CD4-positive, alpha-beta T cell treated with Interleukin-4 for 4 hours (primary cell): ENCODE measurements at places on chromosomes 3 and 15.
A peak's percentile ranks its signal among the peaks of the same experiment; 100 is the strongest.

DNA sequence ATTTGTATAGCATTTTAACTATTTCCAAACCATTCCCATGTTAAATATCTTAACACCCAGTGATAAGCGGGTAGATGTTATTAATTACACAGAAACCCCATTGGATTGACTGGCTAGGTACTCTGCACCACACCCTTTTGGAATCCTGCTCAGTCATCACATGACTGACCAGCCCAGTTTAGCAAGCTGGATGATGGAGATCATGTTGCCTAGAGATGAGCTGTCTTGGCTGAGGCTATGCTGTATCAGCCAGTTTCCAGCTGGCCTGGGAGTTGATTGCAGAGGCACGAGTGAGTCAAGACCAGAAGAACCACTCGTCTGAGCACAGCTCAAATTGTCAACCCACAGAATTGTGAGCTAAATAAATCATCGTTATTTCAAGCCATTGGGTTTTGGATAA, 124.6 kb downstream of the ZNF621 start:
- no peak for DNase-seq

DNA sequence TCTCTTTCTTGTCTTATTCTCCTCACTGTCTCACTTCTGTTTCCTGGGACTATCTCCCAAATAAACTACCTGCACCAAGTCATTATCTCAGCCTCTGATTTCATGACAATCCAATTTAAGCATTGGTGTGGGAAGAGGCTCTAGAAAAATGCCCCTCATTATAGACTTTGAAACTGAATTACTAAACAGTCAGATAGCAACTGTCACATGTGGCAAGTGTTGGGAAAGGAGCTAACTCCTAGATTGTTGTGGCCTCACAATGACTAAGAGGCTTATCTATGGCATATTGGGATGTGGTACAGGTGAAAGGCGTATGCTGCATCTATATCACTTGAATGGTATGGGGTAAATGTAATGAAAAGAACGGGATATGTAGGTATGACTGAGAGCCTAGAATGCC, 103.5 kb upstream of the CCDC54 start:
- no peak for DNase-seq

DNA sequence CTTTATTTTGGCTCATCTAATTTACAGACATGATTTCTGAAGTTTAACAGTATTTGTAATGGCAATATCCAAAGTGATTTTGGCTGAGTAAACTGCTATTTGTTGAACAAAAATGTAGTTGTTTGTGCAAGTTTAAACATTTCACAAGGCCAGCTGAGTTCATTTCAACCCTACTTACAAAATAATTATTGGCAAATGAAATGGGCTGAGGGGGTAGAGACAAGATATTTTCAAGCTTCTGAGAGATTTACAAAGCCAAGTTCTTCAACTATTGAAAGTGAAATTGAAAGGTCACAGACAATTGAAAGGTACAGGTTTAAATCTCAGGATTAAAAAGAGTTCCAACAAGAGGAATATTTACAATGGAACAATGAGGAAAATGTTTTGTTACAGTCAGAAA, 77.1 kb downstream of the DUT start:
- no peak for DNase-seq

DNA sequence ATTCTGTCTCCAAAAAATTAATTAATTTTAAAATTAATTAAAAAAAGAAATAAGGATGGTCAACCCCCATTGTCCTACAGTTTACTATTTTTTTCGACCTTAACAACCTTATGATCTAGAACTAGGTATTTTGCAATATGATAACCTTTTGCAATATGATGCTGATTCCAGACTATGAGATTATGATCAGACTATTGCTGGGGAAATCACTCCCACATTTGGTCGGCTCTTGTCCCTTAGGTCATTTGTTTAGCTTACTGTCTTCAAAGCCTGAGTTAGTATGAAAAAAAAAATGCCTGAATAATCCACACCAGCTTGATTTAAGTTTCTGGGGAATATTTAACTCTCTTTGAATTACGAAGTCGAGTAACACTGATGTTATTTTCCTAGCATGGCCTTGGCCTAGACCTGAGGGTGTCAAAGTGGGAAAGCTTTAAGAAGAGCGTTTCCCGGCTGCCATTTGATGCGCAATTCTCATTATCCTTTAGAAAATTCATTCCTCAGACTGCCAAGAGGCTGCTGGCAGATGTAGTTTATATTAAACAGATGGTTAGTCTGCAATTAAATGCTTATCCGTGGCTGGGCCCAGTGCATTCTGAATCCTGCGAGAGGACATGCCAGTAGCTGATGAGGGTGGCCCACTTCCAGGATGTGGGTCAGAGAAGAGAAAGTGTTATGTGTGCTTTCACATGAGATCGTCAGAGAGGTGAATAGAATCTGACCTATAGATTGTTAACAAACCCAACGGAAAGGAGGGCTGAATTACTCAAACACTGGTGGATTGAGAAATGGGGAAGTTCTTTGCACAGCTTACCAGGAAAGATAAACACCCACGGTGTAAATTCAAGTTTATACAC, 496.0 kb upstream of the THBS1 start:
- DNase-seq: no peak

- DNase-seq: no peak
Observed at GRCh38 chr15:58515807-58516206, 84.0 kb downstream of the LIPC start.

- no peak for DNase-seq
Observed at GRCh38 chr15:71228403-71228802, 113.1 kb downstream of the THSD4 start.

DNA sequence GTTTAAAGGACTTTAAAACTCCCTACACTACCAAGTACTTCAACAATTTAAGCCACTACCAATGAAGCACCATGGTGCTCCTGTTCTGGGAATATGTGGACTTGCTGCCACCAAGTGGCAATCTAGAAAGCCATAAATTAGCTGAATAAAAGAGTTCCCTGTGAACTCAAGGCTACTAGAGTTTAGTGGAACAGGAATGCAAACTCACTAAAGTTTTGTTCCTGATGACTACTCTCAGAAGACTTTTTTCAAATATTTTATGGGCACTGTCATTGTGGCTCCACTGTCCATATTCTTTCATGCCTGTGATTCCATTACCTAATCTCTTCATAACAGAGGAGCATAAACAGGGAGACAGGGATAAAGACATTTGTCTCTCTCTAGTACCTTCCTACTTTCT, 63.9 kb downstream of the TMCC1 start:
- peak; percentile 42 for DNase-seq

DNA sequence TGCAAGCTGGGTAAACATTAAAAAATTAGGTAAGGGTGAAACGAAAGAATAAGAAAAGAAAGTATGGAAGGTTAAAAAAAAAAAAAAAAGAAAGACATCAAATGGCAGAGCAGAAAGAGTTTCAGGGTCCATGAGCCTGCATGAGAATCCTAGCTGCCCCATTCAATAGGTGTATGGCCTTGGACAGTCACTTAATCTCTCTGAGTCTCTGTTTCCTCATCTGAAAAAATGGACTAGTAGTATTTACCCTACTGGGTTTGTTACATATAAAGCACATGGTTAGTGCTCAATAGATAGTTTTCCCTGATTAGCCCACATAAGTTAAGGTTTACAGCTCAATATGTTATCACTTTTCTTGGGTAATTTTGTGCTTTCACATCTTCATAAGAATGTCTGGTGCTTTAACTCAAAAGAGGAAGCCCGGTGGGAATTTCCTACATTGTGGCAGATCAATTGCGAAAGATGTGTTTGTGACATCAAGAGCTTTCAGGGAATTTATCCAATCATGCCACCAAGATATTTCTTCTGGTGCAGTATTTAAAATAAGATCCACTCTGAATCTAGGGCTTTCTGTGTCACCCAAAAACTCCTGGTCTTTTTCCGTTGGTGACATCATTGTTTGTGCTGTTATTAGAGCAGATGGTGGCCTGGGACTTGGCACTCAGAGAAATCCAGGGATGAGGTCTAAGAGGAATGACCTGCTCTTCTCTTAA, 57.2 kb upstream of the UBE2E1 start:
- DNase-seq: peak; percentile 20

DNA sequence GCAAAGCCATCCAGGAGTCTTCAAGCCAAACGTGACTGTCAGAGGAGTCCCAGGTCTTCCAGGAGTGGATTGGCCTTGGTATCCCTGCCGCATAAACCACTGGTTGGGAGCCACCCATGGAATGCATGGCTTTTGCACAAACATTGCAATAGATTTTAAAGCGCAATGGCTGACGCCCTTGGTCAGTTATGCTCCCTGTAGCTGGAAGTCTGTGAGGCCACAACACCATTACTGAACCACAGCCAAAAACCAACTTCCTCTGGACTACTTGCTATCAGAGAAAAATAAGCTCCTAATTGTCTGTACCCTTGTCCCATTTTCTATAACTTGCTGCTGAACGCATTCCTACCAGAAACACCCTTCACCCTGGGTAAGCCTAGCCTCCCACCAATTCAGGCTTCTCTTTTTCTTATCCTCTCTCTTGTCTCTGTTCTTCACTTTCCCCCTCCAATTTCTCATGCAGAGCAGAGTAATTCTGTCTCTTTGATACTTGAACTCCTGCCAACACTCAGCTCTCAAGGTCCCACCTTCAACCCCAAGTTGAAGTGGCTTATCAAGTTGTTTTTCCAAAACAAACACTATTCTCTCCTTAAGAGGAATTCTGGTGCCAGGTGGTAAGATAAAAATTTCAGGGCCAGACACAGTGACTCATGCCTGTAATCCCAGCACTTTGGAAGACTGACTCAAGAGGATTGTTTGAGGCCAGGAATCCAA, 176.4 kb upstream of the UBE2E1 start:
- no peak for DNase-seq

DNA sequence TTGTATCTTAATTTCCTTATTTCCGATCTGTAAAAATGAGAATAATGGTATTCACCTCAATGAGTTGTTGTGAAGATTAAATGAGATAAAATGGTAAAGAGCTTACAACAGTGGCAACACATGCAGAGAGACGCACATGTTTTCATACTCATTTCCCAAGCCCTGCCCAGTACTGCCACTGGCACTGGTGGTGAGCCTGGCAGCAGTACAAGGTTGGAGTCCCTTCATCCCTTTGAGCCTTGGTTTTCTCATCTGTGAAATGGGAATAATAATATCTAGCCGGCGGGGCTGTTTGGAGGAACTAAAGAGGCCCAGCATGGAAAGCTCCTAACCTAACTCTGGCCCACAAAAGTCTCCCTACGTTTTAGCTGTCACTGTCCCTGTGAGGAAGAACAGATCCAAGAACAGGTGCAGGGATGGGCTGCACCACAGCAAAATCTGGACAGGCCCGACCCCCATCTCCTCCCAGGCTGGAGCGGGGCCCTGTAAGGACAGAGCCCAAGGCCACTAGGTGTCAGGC, 866 bp upstream of the CD276 start:
- DNase-seq: no peak

DNA sequence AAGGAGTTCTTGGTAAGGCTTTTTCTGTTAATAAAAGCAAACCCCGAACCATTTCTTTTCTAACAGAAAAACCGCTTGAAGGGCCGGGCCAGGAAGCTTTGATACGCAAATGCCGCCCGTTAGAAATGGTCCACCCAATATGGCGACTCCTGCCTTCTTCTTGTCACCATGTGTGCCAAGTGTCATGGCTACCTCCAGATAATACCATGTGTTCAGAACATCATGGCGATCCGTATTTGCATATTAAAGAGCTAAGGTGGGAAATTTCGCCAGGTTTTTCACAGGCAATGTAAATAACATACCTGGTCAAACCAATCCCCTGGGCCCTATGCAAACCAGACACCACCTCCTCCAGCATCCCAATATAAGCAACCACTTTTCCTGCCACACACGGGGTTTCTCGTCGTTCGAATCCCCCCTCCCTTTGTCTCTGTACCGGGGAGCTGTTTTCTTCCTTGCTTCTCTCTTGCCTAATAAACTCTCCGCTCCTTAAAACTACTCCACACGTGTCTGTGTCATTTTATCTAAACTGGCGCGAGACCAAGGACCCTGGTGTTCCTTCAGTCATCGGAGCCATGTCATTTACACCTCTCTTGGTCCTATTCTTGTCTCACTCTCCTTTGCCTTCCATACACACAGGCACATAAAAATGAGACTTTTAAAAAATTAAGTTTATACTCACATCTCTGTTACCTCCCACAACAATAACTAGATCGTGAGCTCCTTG, 34.5 kb downstream of the NCEH1 start:
- no peak for DNase-seq

- DNase-seq: no peak
Observed at GRCh38 chr3:48215876-48216275, 7.4 kb upstream of the CAMP start.

- no peak for DNase-seq
Observed at GRCh38 chr15:58932710-58933280, 684 bp downstream of the SLTM start.

DNA sequence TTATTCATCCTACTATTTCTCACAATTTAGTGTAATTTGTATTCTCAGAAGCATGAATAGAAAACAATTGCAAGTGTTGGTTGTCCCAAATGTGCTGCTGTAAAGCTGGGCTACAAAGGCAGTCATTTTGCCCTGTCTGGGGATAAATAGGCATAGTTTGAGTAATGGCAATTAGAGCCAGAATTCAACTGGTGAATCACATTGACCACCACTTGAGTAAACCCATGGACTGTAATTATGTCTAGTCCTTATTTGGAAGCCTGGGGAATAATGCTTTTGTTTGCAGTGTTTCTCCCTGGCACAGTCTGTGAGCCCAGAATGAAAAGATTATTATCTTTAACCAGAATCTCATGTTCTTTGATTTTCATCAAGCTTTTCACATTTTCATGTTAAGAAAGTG, 30.5 kb upstream of the CHL1 start:
- no peak for DNase-seq
